Left ventricle myocardium inferior (tissue), 1 donor: ENCODE measurements at places on chromosomes 4 and X. TPM values are rescaled to one million over a fixed set of nuclear protein-coding genes. Genes with fewer than 3 reads are reported as not detected.
A peak's percentile ranks its signal among the peaks of the same experiment; 100 is the strongest.

The PCSK1N gene
- total RNA-seq: not detected

The PTPN13 gene
- 3.8 TPM for total RNA-seq

The STBD1 gene
- total RNA-seq: 24.3 TPM

The HDX gene
- total RNA-seq: 2.0 TPM

The F8A2 gene
- total RNA-seq: not detected

The SYN1 gene
- total RNA-seq: 13.9 TPM

The SLC26A1 gene
- not detected for total RNA-seq

The SLC25A53 gene
- 14.9 TPM for total RNA-seq

The HS6ST2 gene
- total RNA-seq: 0.19 TPM

DNA sequence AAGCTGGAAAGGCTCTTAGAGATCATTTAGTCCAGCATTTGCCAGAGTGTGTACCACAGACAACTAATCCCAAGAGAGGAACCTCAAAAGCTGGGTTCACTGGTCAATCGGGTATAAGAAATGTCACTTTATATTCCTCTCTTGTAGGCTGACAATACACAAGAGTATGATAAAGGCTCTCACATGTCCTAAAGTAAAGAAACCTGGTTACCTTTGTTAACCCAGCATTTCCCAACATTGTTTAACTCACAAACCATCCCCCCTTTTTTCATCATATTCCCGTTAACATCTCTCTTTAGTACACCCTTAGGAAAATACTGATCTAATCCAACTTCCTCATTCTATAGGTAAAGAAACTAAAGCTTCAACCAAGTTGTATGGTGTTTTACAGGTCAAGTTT lies 74.4 kb downstream of the MBNL3 start:
- no peak overlapping the region for H3K4me3 ChIP-seq
- DNase-seq: no peak
- H3K4me1 ChIP-seq: no peaks in the 10 kb centered on the region
- H3K36me3 ChIP-seq: no peaks in the 10 kb centered on the region
- no peak overlapping the region for H3K27ac ChIP-seq

DNA sequence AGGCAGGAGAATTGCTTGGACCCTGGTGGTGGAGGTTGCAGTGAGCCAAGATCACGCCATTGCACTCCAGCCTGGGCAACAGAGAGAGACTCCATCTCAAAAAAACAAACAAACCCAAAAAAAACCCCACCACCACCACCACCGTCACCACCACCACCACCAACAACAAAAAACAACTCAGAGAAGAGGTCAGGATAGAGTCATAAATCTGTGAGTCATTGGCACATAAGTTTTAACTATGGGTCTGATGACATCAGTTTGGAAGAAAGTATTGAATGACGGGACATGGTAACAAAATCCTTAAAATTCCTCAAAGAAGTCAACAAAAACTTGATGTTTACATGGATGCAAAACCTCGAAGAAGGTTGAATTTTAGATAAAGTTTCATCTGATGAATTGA lies 288.0 kb upstream of the SFRP2 start:
- DNase-seq: no peak
- no peaks in the 10 kb centered on the region for H3K4me1 ChIP-seq
- no peaks in the 10 kb centered on the region for H3K36me3 ChIP-seq

DNA sequence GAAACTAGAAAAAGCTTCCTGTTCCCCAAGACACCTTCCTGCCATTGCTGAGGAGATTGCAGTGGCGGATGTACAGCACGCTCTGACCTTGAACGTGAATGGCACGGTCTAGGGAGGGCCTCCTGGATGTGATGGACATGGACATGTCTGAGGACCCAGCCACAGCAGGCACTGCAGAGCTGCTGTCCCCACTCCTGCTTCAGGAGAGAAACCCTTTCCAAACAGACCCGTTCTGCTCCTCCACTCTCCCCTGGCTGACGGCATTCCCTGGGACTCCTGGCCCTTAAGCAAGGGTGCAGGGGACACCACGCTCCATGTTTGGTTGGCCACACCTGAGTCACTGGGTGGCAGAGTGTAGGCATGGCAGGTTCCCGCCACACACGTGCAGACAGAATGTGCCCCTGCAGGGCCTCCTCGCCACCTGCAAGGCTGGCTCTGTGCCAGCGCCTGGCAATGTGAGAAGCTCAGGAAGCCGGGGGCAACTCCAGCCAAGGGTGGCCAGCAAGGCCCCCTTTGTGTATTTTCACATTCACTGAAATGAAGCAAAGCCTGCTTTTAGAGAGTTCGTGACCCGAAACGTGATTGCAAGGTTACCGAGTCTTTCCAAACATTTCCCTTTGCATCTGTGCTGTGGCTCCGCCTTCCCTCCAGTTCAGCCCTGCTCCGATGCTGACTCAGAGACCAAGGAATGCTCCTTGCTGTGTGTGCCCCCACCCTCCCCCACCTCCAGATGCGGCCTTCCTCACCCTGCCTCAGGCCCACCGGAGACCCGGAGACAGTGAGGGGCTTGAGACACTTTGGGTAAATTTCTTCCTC lies 46.1 kb downstream of the HTRA3 start:
- H3K27me3 ChIP-seq: no peaks in the 10 kb centered on the region
- peak overlapping the region; percentile 67 for H3K27ac ChIP-seq
- no peaks in the 10 kb centered on the region for H3K36me3 ChIP-seq
- DNase-seq: peak; percentile 32
- H3K4me3 ChIP-seq: no peak overlapping the region
- peaks cover 52% of the 10 kb centered on the region for H3K4me1 ChIP-seq

- no peaks in the 10 kb centered on the region for H3K36me3 ChIP-seq
- H3K27me3 ChIP-seq: no peaks in the 10 kb centered on the region
- no peaks in the 10 kb centered on the region for H3K4me1 ChIP-seq
- DNase-seq: no peak
Measured at GRCh38 chrX:104309169-104309568, 54.4 kb upstream of the ESX1 start.

DNA sequence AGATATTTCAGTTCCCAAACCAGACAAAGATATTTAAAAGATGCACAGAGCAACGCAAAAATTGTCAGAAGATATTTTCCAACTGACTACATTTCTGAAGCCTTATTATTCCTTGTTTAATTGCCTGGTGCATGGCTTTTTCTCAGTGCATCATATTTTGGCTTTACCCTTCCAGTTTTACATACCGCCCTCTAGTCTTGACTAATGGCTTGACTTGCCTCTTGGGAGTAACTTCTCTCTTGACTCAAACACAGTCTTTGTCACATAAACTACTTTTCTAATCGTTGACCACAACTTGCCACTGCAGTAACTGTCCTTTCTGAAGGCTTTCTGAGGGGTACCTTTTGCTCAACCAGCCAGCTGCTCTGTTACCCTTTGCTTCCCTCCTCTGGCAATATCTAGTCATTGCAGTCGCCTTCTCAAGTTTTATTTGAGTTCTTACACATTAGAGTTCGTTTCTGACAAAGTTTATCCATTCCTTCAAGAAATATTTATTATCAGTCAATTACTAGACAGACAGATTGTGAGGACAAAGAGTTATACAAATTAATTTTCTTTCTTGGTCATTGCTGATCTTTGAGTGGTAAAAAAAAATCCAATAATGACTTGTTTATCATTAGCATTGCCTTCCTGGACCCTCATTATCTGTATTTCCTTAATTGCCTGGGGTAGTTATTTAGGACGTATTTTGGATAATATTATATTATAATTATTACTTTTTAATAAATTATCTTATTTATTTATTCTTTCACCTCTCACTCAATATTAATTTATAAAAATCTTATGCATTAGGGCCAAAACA lies 506.9 kb upstream of the PCDH10 start:
- no peak for DNase-seq
- H3K27me3 ChIP-seq: no peaks in the 10 kb centered on the region
- no peak overlapping the region for H3K27ac ChIP-seq
- H3K4me1 ChIP-seq: no peaks in the 10 kb centered on the region
- no peak overlapping the region for H3K4me3 ChIP-seq
- no peaks in the 10 kb centered on the region for H3K36me3 ChIP-seq

- H3K27me3 ChIP-seq: no peaks in the 10 kb centered on the region
- no peak for DNase-seq
- H3K27ac ChIP-seq: no peak overlapping the region
Measured at GRCh38 chr4:3349116-3349515, 56.3 kb downstream of the RGS12 start.

GRCh38 chrX:24145303-24146186 lies 4.0 kb upstream of the ZFX start:
- peaks cover 20% of the 10 kb centered on the region for H3K4me1 ChIP-seq
- peak overlapping the region; percentile 96 for H3K27ac ChIP-seq
- no peaks in the 10 kb centered on the region for H3K27me3 ChIP-seq

- no peak for DNase-seq
- no peaks in the 10 kb centered on the region for H3K36me3 ChIP-seq
- no peak overlapping the region for H3K4me3 ChIP-seq
- H3K27me3 ChIP-seq: no peaks in the 10 kb centered on the region
- peaks cover 19% of the 10 kb centered on the region for H3K4me1 ChIP-seq
Measured at GRCh38 chr4:151955721-151956380, 195.0 kb upstream of the GATB start.

- H3K36me3 ChIP-seq: no peaks in the 10 kb centered on the region
- no peak overlapping the region for H3K4me3 ChIP-seq
- H3K4me1 ChIP-seq: no peaks in the 10 kb centered on the region
- peak overlapping the region; percentile 50 for H3K27ac ChIP-seq
- peaks cover 4% of the 10 kb centered on the region for H3K27me3 ChIP-seq
Measured at GRCh38 chr4:53886090-53886489, 178.3 kb downstream of the CHIC2 start.

- no peaks in the 10 kb centered on the region for H3K27me3 ChIP-seq
- no peaks in the 10 kb centered on the region for H3K36me3 ChIP-seq
- no peak overlapping the region for H3K4me3 ChIP-seq
- H3K27ac ChIP-seq: no peak overlapping the region
Measured at GRCh38 chr4:69147334-69147733, 51.1 kb downstream of the UGT2B7 start.

DNA sequence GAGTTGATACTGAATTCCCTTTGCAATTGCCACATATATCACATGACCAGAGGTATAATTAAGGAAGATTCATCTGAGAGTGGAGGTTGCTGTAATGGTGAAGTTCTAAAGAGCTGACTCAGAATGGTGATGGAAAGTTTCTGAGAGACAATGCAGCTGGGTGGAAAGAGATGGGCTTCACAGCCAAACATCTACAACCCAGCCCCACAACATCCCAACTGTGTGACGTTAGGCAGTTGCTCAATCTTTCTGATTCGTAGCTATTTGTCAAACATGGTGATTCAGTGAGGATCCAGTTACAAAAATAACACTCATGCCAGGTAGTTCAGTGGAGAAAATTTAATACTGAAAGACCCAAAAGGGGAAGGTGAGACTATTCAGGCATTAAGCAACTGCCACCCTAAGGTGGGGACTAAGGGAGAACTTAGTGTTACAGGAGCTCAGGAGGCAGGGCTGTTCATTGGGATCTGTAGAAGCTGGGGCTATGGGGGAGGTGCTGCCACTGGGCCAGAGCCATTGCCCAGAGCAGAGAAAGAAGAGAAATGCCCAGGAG lies 6.9 kb upstream of the AFF1 start:
- H3K4me3 ChIP-seq: no peak overlapping the region
- no peak overlapping the region for H3K27ac ChIP-seq
- no peak for DNase-seq
- H3K27me3 ChIP-seq: no peaks in the 10 kb centered on the region
- no peaks in the 10 kb centered on the region for H3K4me1 ChIP-seq

- no peak overlapping the region for H3K4me3 ChIP-seq
- H3K36me3 ChIP-seq: no peaks in the 10 kb centered on the region
- DNase-seq: no peak
- no peaks in the 10 kb centered on the region for H3K27me3 ChIP-seq
- no peaks in the 10 kb centered on the region for H3K4me1 ChIP-seq
- H3K27ac ChIP-seq: no peak overlapping the region
Measured at GRCh38 chrX:8341814-8342590, 122.6 kb upstream of the VCX3B start.

DNA sequence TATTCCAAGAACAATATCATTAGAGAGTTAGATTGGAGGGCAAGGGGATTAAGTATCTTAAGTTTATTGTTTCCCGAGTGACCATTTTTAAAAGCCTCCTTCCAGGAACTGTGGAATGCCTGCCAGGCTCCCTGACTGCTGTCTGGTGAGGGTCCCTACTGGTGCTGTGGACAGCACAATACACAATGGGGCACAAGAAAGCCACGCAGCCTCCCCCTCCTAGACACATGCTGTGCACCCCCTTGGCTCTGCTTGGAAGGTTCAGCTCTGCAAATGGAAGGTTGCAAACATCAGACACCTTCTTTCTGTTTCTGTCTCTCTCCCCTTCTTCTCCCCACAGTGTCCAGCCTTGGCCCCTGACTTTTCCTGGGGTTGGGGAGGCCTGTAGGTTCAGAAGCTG lies 153.2 kb downstream of the SHROOM3 start:
- H3K4me1 ChIP-seq: peaks cover 58% of the 10 kb centered on the region
- H3K27ac ChIP-seq: peak overlapping the region; percentile 86
- no peak overlapping the region for H3K4me3 ChIP-seq
- DNase-seq: no peak
- H3K27me3 ChIP-seq: no peaks in the 10 kb centered on the region
- H3K36me3 ChIP-seq: no peaks in the 10 kb centered on the region

GRCh38 chr4:100288811-100289529 lies 98.7 kb upstream of the DDIT4L start:
- no peak overlapping the region for H3K4me3 ChIP-seq
- peaks cover 8% of the 10 kb centered on the region for H3K4me1 ChIP-seq
- H3K27ac ChIP-seq: no peak overlapping the region
- no peaks in the 10 kb centered on the region for H3K36me3 ChIP-seq

DNA sequence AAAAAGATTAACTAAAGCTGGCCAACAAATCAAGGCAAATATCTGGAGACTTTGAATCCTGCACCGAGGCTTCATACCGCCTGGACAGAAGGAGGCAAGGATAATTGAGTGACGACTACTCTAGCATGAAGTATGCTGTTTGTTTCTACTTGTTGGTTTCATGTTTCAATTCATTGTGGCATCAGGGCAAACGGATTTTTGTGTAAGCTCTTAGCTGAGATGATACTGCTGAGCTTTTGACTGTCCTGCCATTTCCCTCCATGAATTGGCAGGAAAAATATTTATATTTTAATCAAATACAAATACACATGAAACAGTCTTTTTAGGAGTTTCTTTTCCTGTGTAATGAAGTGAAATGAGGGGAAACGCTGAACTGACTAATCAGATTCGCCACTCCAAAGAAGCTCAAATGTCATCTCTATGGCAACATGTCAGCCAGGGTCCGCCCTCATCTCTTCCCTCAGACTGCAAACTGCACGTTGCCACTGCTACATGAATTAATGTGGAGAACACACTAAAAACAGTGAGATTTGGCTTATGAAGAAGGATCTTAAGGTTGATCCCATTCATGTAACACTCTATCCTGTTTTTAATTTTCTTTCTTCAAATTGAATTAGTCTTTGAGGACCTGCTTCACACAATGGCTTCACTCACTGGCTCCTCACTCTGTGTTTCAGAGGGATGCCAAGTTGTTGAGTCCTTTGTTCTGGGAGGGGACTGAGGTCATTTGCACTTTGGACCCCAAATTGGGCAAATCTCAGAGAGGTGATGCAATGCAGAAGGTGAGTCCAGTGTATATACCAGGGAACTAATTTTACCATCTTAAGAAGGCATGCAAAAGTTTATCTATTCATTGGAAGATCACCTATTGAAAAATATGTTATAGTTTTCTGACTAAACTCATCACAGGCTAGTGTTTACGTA lies 149.6 kb upstream of the MID1 start:
- no peaks in the 10 kb centered on the region for H3K4me1 ChIP-seq
- H3K36me3 ChIP-seq: no peaks in the 10 kb centered on the region
- H3K4me3 ChIP-seq: peak overlapping the region; percentile 14

GRCh38 chr4:61004651-61005170 lies 195.4 kb upstream of the ADGRL3 start:
- no peak for DNase-seq
- no peaks in the 10 kb centered on the region for H3K36me3 ChIP-seq
- H3K27me3 ChIP-seq: no peaks in the 10 kb centered on the region
- no peaks in the 10 kb centered on the region for H3K4me1 ChIP-seq

- H3K36me3 ChIP-seq: no peaks in the 10 kb centered on the region
- H3K4me3 ChIP-seq: peak overlapping the region; percentile 17
- no peak overlapping the region for H3K27ac ChIP-seq
- no peak for DNase-seq
- H3K4me1 ChIP-seq: no peaks in the 10 kb centered on the region
- H3K27me3 ChIP-seq: peaks cover 8% of the 10 kb centered on the region
Measured at GRCh38 chrX:27863809-27864208, 56.0 kb downstream of the MAGEB10 start.
